Right lobe of liver (tissue), 6 donors: ENCODE measurements at places on chromosomes 3 and 15.

DNA sequence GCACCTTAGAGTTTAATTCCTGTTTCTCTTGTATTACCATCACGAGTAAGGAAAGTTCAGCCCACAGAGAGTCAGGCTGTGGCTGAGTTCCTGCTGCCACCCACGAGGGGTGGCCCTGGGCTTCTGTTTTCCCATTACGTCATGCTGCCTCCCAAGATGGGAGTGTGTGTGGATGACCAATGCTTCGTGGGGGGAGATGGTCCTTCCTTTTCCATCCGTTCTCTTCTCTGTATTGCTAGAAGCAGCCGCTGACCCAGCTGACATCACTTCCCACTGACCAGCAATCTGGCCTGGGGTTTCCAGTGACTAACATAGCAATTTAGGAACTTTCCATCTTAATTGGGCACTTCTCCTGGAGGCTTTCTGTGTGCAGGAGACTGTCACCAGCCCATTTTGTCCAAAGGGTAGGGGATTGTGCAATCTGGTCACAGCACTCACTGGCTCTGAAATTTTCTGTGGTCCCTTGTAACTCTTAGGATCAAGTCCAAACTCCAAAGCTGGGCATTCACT is 9.3 kb downstream of the IRAK2 start:
- no peak overlapping the region for H3K4me3 ChIP-seq
- H3K36me3 ChIP-seq, result no peaks in the 10 kb centered on the region
- peak; percentile 72 for DNase-seq

- peak; percentile 61 for DNase-seq
- peak overlapping the region; percentile 86 for H3K4me3 ChIP-seq
- peaks cover 7% of the 10 kb centered on the region for H3K36me3 ChIP-seq
- H3K4me1 ChIP-seq, result no peaks in the 10 kb centered on the region
Observed at GRCh38 chr15:82539691-82540054, 584 bp downstream of the RPS17 start.

GRCh38 chr3:157232141-157232540 is 72.2 kb upstream of the CCNL1 start:
- no peaks in the 10 kb centered on the region for H3K36me3 ChIP-seq
- no peak overlapping the region for H3K4me3 ChIP-seq
- no peak overlapping the region for H3K27ac ChIP-seq
- no peak for DNase-seq
- H3K27me3 ChIP-seq, result no peaks in the 10 kb centered on the region

GRCh38 chr3:161989012-161989411 is 492.4 kb downstream of the OTOL1 start:
- H3K4me3 ChIP-seq, result no peak overlapping the region
- H3K27ac ChIP-seq, result no peak overlapping the region
- H3K27me3 ChIP-seq, result no peaks in the 10 kb centered on the region
- no peaks in the 10 kb centered on the region for H3K4me1 ChIP-seq

DNA sequence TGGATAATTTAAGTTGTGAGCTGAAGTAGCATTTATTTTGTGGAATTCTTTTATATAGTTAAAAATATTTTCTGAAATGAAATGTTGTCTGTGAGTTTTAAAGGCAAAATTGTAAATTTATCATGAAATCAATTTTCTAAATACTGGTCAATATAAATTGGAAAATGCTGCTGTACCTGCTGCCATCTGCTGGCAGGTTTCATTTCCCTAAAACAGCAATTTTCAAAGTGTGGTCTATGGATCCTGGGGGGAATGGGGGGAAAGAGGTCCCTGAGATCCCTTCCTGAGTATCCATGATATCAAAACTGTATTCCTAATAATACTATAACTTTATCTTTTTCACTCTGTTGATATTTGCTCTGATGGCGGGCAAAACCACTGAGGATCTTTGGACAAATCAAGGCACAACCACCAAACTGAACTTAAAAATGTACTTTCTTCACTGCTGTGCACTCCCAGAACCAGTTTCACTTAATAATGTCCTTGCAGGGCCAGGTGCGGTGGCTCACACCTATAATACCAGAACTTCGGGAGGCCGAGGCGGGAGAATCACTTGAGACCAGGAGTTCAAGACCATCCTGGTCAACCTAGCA is 17.2 kb upstream of the CCR4 start:
- no peak overlapping the region for H3K4me3 ChIP-seq
- H3K27ac ChIP-seq, result no peak overlapping the region
- no peaks in the 10 kb centered on the region for H3K4me1 ChIP-seq
- no peaks in the 10 kb centered on the region for H3K36me3 ChIP-seq
- H3K27me3 ChIP-seq, result no peaks in the 10 kb centered on the region
- DNase-seq, result no peak

DNA sequence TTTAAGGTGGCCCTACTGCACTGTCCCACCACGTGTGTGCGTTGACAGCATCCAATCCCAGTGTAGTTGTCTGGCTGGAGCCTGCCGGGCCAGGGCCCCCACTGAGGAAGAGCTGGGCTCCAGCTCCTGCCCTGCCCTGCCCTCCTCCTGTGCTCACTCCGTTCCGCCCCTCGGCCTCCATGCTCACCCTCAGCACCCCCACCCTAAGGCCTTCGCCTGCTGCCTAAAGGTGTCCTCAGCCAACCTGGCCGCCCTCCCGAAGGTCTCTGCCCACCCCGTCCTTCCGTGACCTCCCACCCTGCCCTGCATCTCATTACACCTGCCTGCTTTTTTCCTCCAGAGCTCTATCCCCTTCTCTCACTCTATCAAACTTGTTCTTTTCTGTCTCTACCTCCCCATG is 118.0 kb downstream of the TPRA1 start:
- no peak for DNase-seq
- no peak overlapping the region for H3K27ac ChIP-seq
- H3K4me3 ChIP-seq, result no peak overlapping the region
- H3K36me3 ChIP-seq, result no peaks in the 10 kb centered on the region
- no peaks in the 10 kb centered on the region for H3K27me3 ChIP-seq

DNA sequence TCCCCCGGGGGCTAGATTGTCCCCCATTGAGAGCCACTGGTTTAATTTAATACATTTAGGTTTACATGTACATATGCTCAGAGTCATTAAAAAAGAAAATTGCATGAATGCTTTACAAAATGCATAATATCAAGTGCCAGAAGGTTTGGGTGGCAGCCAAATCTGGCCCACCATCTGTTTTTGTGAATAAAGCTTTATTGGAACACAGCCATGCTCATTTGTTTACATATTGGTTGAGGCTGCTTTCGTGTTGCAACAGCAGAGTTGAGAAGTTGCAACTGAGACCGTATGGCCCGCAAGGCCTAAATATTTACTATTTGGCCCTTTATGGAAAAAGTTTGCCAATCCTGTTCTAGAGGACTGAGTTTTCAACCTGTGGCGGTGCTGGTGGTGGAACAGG is 32.1 kb upstream of the RGMA start:
- no peak for DNase-seq
- no peaks in the 10 kb centered on the region for H3K36me3 ChIP-seq
- H3K4me3 ChIP-seq, result no peak overlapping the region

DNA sequence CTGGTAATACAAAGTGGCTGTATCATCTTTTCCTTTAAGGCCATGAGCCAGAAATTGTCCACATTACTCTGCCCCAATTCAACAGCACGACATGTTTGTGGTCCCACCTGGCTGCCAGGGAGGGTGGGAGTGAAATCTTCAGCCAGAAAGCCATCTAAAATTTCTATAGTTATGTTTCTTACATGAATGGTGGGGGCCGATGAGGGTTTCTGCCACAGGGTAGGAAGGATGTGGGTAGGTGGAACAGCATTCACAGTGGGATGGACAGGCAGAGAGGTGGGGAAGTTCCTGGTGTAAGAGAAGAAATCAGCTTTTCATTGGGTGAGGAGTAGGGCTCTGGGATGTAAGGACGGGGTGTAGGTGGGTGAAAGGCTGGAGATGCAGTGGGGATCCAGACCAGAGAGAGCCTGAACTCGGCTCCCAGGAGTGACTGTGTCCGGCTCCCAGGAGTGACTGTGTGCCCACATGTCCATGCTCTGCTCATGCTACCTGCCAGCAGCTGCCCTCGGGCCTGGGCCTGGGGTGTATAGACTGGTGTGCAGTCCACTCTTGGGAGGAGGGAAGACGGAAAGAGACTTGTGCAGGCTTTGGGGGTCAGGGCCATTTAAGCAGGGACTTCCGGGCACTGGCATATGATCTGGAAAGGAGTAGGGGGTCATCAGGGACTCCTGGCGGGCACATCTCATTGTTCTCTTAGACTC is 3.8 kb upstream of the FBLN2 start:
- H3K27me3 ChIP-seq, result no peaks in the 10 kb centered on the region
- H3K4me1 ChIP-seq, result no peaks in the 10 kb centered on the region
- H3K27ac ChIP-seq, result no peak overlapping the region
- H3K4me3 ChIP-seq, result no peak overlapping the region

- H3K27me3 ChIP-seq, result no peaks in the 10 kb centered on the region
- no peak overlapping the region for H3K4me3 ChIP-seq
- no peak overlapping the region for H3K27ac ChIP-seq
- H3K4me1 ChIP-seq, result no peaks in the 10 kb centered on the region
- DNase-seq, result no peak
- no peaks in the 10 kb centered on the region for H3K36me3 ChIP-seq
Observed at GRCh38 chr3:24199300-24199699, 254.2 kb downstream of the NR1D2 start.

DNA sequence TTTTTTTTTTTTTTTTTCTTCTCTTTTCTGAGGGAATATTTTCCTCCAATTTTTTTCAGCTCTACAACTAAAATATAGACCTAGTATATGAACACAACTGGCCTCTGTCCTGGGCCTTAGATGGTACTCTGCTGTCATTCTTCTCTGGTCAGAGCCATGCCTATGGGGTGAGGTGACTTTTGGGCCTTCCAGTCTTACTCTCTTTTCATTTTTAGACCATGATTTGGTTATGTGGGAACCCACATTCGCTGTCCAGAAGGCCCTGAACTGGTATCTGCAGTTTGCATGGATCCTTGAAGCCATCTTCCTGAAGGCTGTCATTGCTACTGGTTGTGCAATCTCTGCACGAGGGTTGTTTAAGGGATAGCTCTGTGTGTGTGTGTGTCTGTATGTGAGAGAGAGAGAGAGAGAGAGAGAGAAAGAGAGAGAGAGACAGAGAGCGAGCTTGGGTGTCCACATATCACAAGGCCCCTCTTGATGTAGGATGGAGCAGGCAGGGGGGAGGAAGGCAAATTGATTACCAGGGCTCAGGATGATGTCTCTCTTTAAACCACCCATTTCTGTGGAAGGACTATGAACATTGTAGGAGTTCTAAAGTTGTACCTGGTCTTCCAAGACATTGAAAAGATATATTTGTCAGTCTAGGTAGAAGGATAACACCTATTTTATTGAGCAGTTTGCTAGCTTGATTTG is 6.9 kb downstream of the TGFBR2 start:
- no peak overlapping the region for H3K27ac ChIP-seq
- no peaks in the 10 kb centered on the region for H3K27me3 ChIP-seq
- no peak for DNase-seq
- no peaks in the 10 kb centered on the region for H3K36me3 ChIP-seq

DNA sequence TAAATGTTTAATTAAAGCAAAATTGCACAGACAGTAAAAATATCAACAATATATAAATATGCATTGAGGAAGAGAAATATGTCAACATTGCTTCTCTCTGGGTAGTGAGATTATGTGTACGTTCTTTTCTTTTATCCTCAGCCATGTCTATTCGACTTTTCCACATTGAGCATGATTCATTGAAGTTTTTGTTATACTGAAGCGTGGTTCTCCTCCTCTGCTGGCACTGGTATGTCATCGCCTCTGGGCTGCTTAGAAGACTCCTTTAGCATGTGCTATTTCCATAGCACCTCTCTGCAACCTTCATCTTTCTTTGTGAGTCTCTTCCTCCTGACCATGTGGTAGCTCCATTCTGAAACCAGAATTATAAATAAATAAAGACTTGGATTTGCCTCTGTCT is 65.8 kb upstream of the AKAP13 start:
- H3K4me1 ChIP-seq, result no peaks in the 10 kb centered on the region
- DNase-seq, result no peak
- no peak overlapping the region for H3K27ac ChIP-seq
- H3K4me3 ChIP-seq, result no peak overlapping the region
- H3K36me3 ChIP-seq, result no peaks in the 10 kb centered on the region
- H3K27me3 ChIP-seq, result no peaks in the 10 kb centered on the region

DNA sequence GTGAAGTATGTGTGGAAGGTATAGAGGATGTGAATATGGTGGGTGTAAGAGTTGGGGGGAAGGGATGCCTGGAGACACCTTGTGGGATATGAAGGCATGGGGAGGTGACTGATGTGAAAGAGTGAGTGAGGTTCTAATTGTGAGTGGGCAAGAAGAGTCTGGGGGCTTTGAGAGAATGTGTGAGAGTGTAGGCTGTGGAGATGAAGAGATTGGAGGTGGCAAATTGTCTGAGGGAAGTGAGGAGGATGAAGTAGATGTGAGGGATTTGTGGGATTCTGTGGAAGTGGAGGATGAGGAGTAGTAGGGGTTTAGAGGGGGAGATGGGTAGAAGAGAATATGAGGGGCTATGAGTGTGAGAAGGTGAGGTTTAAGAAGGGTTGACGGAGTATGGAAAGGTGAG is 41.6 kb downstream of the ZIC4 start:
- no peaks in the 10 kb centered on the region for H3K4me1 ChIP-seq
- H3K27ac ChIP-seq, result no peak overlapping the region
- no peaks in the 10 kb centered on the region for H3K27me3 ChIP-seq
- no peak overlapping the region for H3K4me3 ChIP-seq

- H3K4me3 ChIP-seq, result no peak overlapping the region
- no peaks in the 10 kb centered on the region for H3K4me1 ChIP-seq
- H3K36me3 ChIP-seq, result no peaks in the 10 kb centered on the region
- no peak for DNase-seq
Observed at GRCh38 chr3:110680450-110680849, 391.2 kb upstream of the NECTIN3 start.

GRCh38 chr3:38022896-38023709 is 6.3 kb downstream of the PLCD1 start:
- no peak overlapping the region for H3K27ac ChIP-seq
- H3K27me3 ChIP-seq, result no peaks in the 10 kb centered on the region
- peak overlapping the region; percentile 78 for H3K4me3 ChIP-seq
- no peaks in the 10 kb centered on the region for H3K4me1 ChIP-seq
- H3K36me3 ChIP-seq, result no peaks in the 10 kb centered on the region

- no peak overlapping the region for H3K4me3 ChIP-seq
- no peaks in the 10 kb centered on the region for H3K4me1 ChIP-seq
- H3K36me3 ChIP-seq, result no peaks in the 10 kb centered on the region
- H3K27me3 ChIP-seq, result no peaks in the 10 kb centered on the region
- no peak for DNase-seq
- no peak overlapping the region for H3K27ac ChIP-seq
Observed at GRCh38 chr3:55690726-55691125, 203.6 kb upstream of the WNT5A start.

GRCh38 chr15:92779874-92780273 is 120.2 kb upstream of the CHD2 start:
- no peak for DNase-seq
- H3K4me3 ChIP-seq, result no peak overlapping the region
- no peak overlapping the region for H3K27ac ChIP-seq
